ENCODE measurements at places on chromosomes 1 and 21.

- DNase-seq: no peak
These were observed 14.6 kb upstream of the RGS8 start for GRCh38 chr1:182698971-182699370.

DNA sequence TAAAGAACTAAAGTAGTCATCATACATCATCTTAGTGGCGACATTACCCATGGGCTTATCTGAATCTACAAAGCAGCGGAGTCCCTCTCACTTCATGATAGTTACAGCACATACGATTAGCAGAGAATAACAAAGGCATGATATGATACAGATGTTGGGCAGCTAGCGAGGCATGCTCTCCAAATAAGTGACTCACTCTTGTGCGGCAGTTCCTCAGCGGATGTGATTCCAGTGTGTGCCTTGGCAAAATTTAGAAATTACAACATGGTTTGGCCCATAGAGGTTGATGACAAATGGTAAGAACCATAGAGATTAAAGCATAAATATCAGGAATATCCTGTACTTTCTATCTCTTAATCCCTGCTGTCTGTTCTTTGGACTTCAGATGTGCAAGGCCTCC, 48.1 kb upstream of the PAXBP1 start:
- peak; percentile 54 for DNase-seq

DNA sequence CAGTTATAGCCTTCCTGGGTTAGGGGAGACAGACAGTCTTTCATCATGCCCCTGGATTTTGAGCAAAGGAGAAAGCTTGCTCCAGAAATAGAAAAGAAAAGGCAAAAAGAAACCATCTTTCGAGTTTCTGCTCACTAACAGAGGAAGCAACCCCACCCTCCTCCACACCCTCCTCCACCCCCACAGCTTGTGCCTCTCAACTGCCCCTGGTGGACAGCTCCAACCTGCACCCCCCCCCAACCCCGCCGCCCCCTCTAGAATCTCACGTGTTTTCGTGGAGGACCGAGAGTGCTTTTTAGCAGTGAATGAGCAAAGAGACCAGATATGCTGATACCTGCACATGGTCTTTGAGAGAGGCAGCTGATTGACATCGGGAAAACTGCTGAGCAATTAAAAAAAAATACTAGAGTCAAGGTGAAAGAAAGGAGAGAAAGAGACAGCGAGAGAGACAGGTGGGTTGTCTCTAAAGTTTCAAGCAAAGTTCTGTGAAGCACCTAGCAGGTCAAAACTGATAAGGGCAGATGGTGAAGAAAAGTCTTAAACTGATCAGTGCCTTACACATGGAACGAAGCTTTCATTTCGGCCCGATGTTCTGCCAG, 358.3 kb downstream of the KIF26B start:
- no peak for DNase-seq

DNA sequence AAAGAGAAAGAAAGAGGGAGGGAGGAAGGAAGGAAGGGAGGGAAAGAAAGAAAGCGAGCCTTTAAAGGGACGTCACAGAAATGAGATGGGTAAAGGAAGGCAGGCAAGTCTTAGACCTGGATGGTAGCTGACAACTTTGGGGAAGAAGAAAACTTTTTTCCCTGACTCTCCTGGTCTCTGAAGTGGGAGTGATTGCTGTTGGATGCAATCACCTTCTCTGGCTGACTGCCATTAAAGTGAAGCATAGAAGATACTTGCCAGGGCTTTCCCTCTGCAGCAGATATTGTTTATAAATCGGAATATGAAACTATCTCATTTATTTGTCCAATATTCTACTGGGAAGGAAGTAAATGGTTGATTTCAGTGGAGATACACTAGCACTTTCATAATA, 27.0 kb downstream of the VCAM1 start:
- DNase-seq: no peak

DNA sequence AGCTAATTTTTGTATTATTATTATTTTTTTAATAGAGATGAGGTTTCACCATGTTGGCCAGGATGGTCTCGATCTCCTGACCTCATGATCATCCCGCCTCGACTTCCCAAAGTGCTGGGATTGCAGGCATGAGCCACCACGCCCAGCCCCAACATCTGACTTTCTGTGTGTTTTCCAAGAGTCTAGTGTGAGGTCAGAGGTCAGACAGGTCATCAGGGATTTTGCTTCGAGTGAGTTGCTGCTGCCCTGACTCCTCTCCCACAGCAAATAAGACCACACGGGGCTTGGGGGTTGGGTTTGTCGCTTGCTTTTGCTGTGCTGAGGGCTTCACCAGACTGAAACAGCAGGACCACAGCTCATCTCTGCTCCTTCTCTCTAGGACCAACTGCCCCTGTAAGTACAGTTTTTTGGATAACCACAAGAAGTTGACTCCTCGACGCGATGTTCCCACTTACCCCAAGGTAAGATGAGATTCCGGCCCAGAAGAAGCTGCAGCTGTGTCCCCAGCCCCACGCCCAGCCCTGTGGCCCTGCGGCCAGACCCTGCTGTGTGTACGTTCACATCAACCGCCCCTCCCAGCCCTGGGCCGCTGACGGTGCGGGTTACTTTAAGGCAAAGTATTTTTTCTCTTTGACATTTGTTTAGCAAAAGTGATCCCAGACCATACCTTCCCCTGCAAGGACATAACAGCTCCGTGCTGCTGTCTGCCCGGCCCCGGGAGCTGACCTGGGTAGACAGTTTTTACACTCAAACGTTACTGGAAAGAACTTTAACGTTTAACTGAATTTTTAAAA, 97.5 kb downstream of the PDE9A start:
- DNase-seq: no peak

- no peak for DNase-seq
These were observed 114.4 kb downstream of the PIK3R3 start for GRCh38 chr1:46017876-46018503.

GRCh38 chr1:25137106-25137505, 95.2 kb downstream of the SYF2 start:
- no peak for DNase-seq

DNA sequence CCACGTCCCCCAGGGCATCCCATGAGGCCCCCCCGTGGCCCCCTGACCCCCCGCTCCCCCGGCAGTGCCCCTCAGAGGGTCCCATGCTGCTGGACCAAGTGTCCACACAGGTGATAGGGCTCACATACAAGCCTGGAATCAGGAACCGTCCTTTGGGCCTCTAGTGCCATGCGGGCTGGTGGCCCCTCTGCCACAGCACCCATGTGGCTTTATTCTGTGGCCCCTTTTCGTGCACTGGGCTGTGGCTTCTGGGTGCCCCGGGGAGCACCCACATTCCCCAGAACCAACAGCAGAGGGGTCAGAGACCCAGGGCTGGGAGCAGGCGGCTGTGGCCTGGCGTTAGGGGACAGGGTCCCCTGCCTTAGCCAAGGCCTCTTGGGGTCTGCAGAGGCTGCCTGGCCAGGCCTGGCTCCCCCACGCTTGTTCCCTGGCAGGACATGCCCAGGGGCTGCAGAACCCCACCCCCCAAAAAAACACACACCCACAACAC, 31.7 kb downstream of the SLC19A1 start:
- no peak for DNase-seq

DNA sequence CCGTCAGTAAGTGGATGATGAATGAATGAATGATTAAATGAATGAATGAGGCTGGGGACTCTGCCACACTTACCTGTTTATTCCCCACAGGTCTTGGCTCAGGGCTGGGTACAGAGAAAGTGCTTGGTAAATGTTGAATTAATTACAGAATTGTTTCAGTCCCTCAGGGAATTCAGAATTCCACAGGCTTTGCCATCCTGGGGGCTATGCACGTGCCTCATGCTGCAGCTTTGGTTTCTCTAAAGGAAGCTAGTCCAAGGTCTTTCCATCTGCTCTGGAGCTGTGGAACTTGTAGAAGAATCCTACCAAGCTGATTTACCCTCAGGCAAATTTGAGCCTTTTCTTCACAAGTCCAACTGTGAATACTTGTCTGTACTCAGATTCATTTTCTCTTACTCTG, 376.8 kb upstream of the AJAP1 start:
- no peak for DNase-seq

DNA sequence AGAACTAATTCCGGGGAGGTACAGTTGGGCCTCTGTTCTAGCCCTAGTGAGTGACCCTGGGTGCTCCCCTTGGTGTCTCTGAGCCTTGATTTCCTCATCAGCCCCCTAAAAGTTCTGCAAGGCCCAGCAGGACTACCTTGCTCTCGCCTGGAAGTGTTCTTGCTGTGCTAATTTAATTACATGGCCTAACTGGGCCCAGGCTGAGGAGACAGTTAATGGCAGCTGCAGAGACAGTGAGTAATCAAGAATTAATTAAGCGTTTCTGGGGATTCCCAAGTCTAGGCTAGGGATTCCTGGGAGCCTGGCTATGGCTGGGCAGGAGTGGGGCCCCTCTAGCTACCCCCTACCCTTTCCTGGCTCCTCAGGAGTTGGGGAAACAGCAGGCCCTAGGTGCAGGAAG, 24.7 kb upstream of the DMBX1 start:
- DNase-seq: no peak
